ENCODE measurements at places on chromosomes 2 and 18.

GRCh38 chr2:67991456-67991855, 71.3 kb downstream of the C1D start:
- no peak for DNase-seq

- no peak for DNase-seq
Measured at GRCh38 chr2:197575987-197576386, 60.1 kb downstream of the MOB4 start.

DNA sequence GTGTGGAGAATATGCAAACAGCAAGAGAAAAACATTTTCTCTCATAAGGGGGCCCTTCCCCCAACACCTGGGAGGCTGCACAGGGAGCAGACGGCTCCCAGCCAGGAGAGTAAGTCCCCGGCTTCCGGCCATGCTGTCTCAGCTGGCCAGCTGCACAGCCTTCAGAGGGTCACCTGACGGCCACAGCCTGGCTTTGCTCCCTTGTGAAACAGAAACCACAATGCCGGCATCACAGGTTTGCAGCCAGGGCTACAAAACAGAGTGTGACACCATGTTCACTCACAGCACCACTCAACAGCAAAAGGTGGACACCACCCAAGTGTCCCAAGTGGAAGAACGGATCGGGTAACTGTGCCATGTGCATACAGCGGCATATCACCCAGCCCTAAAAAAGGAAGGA, 86.9 kb upstream of the GPC1 start:
- no peak for DNase-seq

DNA sequence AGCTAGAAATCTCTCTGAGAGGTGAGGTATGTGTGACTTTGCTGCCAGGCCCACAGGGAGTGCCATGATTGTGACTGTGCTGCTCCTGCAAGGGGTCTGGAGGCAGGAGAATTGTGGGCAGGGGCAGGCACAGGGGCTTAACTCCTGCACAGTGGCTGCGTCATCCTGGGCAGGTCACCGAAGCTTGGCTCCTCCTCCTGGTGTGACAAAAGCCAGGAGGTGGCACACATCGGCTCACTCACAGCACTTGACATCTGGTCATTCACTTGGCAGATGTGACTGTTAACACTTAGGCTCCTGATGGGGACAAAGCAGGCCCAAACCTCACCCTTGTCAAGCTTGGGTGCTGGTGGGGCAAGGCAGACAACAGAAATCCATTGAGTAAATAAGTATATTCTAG, 36.4 kb upstream of the GLI2 start:
- no peak for DNase-seq

- no peak for DNase-seq
Measured at GRCh38 chr2:213251618-213252017, 32.6 kb upstream of the SPAG16 start.

DNA sequence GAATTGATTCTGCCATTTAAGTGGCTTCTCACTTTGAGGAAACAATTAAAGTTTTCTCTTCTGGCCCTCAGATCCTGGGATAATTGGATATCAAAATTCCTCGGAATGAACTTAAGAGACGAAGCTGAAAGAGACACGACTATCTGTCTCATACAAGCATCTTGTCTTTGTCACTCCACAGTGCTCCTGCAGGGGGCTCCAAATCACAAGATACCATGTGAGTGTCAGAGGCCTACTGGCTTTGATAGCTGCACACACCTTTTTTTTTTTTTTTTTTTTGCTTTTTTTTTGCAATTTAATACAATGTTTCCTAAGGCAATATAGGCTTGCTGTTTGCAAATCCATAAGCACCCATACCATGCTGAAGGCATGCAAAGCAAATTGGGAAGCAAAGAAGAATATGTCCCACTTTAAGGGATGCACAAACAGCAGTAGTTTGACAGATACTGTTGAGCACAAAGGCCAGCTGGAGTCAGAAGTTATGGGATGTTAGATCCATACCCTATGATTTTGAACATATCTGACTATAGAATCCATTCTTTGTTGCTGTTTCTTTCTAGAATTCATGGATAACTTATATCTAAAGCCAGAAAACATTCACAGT, 109.0 kb upstream of the CBLN2 start:
- no peak for DNase-seq

DNA sequence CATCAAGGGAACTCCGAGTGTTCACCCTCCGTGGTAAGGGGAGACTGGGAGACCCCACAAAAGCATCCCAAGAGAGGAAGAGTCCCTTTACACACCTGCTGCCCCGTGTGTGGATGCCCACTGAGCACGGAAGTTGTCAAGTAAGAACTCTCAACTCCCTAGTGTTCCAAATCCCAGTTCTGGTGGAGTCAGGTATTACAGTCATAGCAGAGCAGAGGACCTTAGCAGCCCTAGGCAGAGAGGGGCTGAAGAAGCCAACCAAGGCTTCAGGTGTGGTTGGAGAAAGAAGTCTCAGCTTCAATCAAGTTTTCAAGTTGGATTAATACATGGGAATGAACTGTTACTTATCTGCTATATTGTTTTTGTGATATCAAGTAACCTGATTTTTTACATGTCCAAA, 512.5 kb downstream of the RNF144A start:
- no peak for DNase-seq

- no peak for DNase-seq
Measured at GRCh38 chr18:35938562-35938961, 33.9 kb upstream of the RMP24 start.

DNA sequence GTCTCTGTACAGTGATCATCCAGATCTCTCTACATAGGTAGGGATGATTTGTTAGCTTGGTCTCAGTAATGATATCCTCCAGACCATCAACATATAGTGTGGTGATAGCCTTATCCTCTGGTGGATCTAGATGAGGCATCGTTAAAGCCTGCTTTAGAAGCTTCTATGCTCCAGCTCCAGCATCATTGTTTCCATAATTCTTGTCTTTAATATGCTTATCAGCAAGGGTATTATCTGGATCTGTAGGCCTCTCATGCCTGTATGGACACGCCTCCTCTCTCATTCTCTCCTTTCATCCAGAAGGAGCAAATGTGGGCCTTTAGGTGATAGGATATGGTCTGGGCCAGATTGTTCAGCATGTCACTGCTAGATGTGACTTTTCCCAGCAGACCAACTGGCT, 234.5 kb upstream of the CHST9 start:
- no peak for DNase-seq

DNA sequence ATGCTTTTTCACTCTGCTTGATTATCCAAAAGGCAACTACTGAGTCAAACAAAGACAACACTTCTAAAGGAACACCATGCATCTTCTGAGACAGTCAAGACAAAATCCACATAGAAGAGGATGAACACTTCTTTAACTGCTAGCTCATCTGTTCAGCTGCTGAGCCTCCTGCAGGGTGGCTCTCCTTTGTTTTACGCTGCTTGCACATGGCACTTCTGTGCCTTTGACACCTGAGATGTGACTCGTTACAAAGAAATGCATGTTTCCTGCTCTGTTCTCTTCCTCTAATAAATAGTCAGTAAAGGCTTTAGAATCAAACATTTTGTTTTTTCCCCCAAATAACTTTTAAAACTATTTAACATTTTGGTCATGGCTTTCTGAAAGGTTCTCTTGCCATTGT, 1129.4 kb downstream of the TDRD15 start:
- DNase-seq = no peak

DNA sequence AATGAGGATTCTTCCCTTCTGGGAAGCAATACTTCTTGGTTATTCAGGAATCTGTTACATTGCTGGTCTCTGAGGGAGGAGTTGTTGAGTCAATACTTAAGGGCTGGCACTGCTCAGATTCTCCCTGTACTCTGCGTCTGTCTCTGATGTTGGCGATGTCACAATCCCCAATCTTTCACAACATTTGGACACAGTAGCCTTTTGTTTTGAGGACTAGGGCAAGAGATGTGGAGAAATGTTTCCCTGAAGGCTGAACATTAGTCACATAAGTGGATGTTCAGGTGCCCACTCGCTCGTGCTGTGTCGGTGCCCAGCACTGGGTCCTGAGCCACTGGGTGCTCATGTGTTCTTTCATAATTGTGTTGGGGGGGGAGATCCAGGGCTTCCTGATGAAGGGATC, 55.0 kb downstream of the MAPK4 start:
- DNase-seq = no peak

DNA sequence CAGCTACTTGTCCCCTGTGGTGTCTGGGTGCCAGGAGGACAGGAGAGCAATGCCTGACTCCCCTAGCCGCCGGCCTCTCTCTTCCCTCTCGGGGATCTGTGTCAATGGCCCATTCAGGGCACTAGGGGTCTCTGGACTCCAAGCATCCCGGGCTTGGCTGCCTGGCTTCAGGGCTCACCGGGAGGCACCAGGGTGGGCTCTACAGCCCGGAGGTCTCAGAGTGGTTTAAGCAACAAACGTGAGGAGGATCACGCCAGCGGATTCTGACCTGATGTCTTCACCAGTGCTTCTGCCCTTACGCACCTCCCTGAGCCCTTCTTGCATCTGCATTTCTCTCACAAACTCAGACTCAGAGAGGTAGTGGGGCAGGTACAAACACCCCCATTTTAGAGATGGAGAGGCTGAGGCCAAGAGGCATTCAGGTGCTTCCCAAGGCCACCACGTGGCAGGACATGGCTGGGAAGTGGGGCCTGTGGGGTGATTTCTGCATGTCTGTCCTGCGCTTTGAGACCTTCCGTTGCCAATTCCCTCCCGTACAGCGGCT, 243.0 kb downstream of the CELF4 start:
- DNase-seq = no peak

- DNase-seq = peak; percentile 25
Measured at GRCh38 chr2:102442967-102443828, 20.2 kb downstream of the IL18RAP start.

- no peak for DNase-seq
Measured at GRCh38 chr2:109247340-109247739, 118.3 kb downstream of the SH3RF3 start.

DNA sequence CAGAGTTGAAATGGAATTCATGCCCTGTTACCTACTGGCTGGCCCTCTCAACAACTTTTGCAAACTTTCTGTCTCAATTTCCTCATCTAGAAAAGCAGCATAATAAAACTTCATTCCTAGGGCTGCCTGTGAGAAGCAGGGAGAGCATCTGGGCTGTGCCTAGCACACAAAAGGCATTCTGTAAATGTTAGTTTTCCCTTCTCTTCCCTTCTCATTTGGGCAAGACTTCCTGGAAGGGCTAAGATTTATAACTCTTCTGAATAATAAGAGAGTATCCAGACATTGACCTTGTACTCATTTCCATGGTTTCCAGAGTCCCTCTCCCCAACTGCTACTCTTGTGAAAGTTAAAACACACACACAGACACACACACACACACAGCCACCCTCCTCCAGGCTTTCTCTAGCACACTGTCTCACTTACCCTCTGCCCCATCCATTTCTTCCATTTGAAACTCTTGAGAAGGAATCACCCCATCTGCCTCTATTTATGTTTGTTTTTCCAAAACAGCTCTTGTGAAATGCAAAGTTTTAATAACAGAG, 302.1 kb downstream of the SMAD2 start:
- no peak for DNase-seq

DNA sequence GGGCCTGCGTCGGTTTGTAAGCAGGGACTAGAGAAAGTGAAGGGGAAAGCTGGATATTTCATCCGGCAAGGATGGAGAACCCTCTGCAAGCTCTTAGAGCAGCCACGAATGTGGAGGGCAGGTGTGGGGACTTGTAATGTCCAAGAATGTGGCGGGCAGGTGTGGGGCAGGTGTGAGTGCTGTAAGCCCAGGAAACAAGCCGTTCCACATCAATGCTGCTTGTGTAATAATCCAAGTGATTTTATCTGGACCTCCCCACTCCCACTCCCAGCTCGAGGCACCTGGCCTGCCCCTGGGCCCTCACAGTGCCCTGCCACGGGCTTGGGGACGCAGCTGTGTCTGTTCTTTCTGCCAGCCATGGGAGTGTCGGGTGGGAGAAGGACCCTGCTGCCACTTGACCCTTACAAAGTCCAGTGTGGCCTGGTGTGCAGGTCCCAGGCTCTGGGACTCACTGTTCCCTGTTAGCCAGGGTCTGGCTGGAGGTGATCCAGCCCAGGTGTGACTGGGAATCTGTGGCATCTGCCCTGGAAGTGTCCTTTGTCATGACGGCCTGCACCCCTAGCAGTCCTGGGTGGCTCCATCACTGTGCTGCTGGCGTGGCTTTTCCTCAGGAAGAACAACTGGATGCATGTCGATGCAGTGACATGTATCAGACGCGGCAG, 42.8 kb downstream of the SOX11 start:
- no peak for DNase-seq

Data from stimulated activated CD4-positive, alpha-beta T cell treated with anti-CD3 and anti-CD28 coated beads, TNF-alpha, amount 100 ng/mL, for 1 hour (primary cell).